Activated CD4-positive, alpha-beta T cell treated with anti-CD3 and anti-CD28 coated beads, Interleukin-2, amount 10 ng/mL, durations not matched to agents 24 days and 14 days (primary cell): ENCODE measurements at places on chromosomes 1 and 21.
A peak's percentile ranks its signal among the peaks of the same experiment; 100 is the strongest.

DNA sequence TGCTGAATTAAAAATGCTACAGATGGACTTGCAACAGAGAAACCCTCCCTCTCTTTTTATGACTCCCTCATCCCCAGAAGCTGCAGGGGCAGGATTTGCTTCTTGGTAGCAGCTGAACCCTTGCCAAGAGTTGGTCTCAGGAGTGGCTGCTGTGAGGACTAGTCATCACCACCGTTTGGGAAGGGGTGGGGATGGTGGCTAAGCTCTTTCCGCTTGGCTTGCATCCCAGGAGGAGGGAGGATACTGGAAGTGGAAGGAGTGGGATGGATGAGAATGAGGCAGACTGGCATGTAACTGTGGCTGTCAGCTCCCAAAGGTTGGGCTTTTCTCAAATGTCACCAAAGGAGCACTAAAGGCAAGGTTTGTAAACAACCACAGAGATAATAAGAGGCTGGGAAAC lies 50.8 kb upstream of the COL24A1 start:
- DNase-seq = no peak

GRCh38 chr1:36796733-36797132 lies 237.6 kb downstream of the GRIK3 start:
- no peak for DNase-seq

DNA sequence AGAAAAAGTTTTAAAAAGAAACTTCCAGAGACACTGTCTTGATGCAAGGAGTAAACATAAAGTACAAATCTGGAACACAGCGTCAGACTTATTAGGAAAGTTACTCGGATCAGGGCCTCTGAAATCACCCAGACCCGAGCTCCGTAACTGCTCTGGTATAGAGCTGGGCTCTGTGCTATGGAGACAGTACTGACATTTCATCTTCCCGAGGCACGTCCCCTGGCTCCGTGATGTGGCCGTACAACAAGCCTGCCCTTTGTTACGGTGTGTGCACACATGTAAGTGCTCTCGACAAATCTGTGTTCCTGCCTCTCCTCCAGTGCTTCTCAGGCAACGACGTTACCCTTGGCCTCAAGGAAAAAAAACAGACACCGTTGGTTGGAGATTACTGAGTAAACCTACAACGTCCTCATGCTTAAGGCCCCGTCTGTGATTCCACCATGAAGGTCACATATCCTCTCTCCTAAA lies 107.0 kb upstream of the IRF2BP2 start:
- no peak for DNase-seq

DNA sequence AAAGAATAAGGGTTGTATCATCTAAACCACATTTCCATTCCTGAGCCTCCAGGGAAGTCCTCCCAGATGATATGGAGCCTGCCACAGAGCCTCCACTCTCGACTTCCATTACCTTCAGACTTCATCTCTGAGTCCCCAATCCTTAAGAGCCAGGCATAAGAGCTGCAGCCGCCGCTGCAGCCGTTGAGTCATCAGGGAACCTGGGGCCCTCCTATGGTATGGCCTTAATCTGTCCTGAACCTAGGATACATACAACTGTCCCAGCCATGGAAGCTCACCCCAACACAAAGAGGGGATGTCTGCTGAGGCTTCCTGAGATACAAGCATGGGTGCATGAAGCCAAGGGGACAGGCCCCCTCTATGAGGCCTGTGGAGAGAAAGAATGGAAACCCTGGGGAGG lies 16.3 kb downstream of the TAL1 start:
- DNase-seq = no peak

- DNase-seq = no peak
Measured at GRCh38 chr1:160644399-160644798, 2.4 kb downstream of the SLAMF1 start.

- no peak for DNase-seq
Measured at GRCh38 chr1:73273886-73274285, 924.1 kb downstream of the LRRIQ3 start.

GRCh38 chr1:229410692-229411433 lies 23.0 kb downstream of the ACTA1 start:
- DNase-seq = peak; percentile 60
